CD4-positive, alpha-beta T cell (primary cell): ENCODE measurements at places on chromosomes 11 and 22.

DNA sequence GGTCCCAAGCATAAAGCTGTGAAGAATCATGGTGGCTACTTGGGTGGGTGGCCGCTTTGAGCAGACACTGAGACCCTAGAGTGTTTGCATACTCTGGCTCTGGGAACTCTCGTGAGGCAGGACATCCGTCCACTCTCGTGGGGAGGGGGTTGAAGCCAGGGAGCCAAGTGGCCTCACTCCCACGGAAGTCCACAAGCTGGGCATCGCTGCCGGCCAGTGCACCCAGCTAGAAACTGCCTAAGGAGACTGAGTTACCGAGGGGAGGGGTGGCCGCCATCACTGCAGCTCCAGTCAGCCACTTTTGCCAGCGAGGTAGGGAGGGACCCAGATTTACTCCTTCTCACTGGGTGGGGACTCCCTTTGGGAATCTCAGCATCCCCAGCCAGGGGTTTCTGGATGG is 20.5 kb downstream of the MRGPRX2 start:
- DNase-seq: no peak

DNA sequence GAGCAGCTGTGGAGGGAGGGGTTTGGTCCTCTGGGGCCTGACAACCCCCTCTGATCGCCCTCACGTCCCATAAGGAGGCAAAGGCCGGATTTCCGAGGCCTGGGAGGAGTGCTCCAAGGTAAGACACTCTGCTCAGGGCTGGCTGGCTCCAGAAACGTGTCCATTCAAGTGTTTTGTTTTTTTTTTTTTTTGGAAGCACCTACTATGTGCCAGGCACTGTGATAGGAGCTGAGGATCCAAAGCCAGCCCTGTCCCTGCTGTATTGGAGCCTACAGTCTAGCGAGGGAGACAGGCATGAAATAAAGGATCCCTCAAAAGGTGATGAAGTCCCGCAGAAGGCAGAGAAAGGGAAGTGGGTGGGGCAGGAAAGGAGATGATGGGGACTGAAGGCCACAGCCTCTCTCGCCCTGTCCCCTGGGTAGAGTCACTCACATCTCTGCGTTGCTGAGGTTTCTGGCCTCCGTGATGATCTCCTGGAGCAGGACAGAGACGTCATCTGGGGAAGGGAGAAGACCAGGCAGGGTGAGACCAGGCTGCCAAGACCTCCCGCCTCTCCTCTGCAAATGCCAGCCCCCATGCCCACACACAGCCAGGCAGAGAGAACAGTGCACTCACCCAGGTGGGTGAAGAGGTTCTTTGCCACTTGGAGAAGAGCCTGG is 89.2 kb downstream of the PDE2A start:
- no peak for DNase-seq

DNA sequence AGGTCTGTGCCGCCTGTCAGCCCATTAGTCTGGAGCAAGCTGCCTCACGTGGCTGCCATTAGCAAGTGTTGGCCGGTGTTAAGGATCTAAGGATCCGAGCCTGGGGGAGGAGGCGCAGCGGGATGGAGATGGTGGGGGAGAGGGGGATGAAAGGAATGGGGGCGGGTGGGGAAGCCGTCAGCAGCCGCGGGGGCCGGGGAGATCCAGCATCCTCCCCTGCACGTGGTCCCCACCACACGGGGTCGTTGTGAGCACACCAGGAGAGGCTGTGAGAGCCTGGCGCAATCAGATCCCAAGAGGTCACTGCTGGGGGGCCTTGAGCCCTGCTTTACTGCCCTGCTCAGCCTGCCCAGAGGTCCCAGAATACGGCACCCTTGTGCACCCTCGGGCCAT is 7.3 kb downstream of the CABP7 start:
- no peak for DNase-seq

GRCh38 chr11:64084146-64084950 is 48.6 kb downstream of the FLRT1 start:
- DNase-seq: no peak

DNA sequence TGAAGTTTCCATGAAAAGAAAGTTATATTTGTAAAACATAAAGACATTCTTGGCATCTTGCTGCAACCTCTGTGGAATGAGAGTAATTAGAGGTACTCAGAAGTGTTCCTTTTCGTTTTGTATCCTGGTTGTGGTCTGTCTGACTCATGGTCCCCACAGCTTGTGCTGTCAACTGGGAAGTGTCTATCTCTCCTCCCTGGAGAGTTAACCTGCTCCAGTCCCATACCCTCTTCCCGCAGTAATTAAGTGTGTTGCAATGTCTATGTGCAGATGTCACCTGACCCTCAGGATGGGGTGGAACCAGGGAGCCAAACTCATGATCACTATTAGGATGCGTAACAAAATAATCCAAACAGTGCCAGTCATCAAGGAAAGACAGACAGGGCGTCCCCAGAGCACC is 23.0 kb upstream of the ZDHHC13 start:
- no peak for DNase-seq

- no peak for DNase-seq
Observed at GRCh38 chr11:106014620-106015019, 7.4 kb downstream of the MSANTD4 start.

DNA sequence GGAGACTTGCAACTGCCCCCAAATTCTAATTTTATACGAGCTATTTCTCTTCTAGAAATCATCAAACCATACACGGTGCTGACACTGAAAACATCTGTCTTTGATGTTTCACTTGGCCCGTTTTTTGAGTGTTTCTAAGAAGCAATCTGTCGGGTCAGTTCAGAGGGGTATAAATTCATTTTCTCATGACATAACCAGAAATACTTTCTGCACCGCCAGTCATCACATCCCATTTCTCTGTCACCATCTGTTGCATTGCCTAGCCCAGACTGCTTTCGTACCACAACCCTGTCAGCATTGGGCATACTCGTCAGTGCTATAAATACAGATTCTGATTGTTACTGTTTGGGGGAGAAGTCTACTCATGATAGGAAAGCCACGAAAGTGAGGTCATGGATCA is 63.1 kb upstream of the CCDC90B start:
- DNase-seq: no peak

- no peak for DNase-seq
Observed at GRCh38 chr22:26529345-26529744, 17.1 kb upstream of the TFIP11 start.

- no peak for DNase-seq
Observed at GRCh38 chr11:10856689-10857458, 979 bp downstream of the ZBED5 start.

DNA sequence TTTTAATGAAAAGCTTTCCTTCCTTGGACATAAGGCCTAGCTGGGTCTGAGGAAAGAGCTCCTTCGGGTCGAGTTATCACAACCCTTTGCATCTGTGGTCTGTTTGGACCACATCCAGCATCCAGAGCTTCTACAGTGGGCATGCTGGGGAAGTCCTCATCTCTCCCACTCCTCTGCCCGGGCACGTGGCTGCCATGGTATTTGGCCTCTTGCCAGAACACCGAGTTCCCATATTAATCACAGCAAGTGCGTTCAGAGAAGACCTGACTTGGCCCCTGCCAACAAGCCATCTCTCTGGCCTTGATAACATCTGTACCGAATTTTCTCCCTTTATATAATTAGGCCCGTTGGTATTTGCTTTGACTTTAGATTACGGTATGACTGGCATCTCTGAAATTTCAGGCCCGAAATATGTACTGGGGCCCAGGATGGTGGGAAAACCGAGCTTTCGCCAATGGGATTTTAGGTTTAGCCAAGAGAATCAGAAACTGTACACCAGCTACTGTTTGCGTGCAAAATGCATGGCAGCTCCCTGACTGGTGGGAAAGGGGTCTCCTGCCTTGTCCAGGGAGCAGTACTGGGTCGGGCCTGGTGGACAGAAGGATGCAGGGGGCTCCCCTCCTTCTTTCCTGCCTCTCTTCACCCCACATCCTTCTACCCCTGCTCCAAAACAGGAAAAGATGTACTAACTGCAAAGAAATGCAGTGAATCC is 90.0 kb downstream of the MICAL2 start:
- DNase-seq: no peak

GRCh38 chr11:74571062-74571399 is 21.4 kb upstream of the POLD3 start:
- DNase-seq: no peak

DNA sequence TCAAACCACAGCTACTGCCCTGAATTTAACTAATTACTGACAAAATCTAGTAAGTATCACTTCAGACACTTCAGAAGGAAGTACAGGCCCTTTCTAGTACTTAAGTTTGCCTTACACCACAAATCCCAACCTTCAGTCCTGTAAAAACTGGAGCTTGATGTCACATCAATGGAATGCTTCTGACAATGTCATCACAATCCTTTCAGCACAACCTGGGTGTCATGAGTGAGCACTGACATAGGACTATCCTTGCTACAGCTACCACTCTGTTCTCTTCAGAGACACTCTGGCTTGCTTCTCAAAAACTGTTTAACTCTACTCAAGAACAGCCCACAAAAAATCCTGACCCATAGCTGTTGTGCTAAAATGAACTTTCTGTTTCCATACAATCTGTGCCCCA is 108.2 kb downstream of the RRM1 start:
- DNase-seq: no peak

DNA sequence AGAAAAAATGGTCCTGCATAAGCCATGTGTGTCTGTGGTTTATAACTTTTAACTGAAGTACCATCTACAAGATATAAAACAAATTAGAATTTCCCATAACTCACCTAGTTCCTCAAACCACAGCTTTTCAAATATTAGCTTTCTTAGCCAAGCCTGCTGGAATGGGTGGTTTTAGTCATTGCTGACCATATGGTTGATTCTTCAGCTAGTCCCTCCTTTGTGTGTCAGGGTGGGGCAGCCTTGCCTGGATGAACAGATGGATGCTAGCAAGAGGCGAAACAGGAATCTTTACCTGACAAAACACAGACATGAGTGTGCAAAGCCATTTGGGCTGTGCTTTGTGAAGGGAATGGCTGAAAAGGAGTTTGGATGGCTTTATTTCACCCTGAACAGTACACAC is 6.9 kb upstream of the B3GNT6 start:
- no peak for DNase-seq

DNA sequence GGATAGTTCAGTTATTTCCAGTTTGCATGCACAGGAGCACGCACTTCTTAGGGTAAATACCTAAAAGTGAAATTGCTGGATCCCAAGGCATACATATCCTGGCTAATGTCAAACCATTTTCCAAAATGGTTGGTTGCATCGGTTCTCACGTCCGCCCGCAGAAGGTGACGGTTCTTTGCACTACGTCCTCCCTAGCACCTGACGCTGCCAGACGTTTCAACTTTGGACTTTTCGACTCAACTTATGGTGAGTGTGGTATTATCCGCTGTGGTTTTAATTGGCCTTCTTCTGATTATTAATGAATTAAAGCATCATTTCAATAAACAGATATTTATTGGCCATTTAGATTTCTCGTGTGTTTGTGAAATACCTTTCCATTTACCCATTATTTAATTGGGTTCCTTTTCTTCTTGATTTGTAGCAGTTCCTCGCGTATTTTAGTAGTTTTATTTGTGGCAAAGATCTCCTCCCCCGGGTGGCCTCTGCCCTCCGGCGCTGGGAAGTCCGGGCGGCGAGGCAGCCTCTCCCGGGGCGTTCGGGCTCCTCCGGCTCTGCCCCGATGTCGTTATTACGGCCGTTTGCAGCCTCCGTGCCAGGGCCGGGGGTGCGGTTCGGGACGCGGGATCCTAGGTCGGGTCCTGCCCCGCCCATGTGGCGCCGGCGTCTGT is at the start of gene JHY:
Gene JHY (plus strand): TSS at position 571 of the 668 bp plus-strand sequence. CDS start 3,091 bp downstream, outside the sequence.
- no peak for DNase-seq

DNA sequence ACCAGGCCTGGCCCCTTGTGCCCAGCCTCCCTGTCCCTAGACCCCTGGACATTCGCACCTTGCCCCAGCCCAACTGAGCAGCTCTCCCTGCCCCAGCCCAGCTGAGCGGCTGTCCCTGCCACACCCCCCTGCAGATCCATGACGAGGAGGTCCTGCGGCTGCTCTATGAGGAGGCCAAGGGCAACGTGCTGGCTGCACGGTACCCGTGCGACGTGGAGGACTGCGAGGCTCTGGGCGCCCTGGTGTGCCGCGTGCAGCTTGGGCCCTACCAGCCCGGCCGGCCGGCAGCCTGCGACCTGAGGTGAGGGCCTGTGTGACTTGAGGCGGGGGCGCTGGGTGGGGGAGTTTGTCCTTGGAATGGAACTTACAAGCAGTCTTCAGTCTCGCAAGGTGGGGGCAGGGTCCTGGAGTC is 7.7 kb downstream of the FRMD8 start:
- no peak for DNase-seq

- DNase-seq: no peak
Observed at GRCh38 chr11:115078461-115079438, 400.4 kb downstream of the NXPE2 start.

DNA sequence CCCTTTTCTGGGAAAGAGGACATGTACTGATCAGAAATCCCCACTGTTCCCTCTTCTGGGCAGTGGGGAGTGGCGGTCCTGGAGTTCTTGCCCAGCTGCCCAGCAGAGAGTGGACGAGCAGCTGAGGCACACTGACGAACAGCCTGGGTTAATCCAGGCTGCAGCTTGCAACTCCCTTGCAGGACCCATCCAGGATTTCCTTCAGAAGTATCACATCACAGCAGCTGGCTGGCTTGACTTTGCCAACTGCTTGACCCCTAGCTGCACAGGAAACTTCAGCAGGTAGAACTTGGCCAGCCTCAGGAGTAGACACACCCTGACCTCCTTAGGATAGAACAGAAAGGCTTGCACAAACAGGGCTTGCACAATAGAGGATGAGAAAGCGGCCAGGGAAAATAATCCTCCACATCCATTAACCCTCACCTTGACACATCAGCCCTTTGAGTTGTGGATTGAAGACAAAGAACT is 27.9 kb upstream of the FZD4 start:
- DNase-seq: no peak

- DNase-seq: no peak
Observed at GRCh38 chr22:44555597-44555996, 57.6 kb upstream of the RTL6 start.

GRCh38 chr22:32888976-32889375 is 87.5 kb downstream of the TIMP3 start:
- DNase-seq: no peak

DNA sequence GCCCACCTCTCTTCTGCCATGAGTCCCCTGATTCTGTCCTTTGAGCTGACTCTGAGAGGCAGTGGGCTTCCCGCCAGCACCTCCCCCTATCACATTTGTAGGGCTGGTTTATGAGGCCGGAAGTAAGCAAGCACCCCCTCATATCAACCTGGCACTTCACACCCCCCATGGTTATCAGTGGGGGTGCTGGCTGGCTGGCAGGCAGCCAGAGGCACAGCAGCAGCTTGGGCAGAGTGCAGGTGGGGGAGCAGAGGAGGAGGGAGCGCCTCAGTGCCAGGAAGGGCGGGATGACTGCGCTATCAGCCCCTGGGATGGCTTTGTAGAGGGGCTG is 22.9 kb upstream of the CHRM4 start:
- DNase-seq: no peak

- DNase-seq: no peak
Observed at GRCh38 chr22:39028281-39028680, 7.4 kb downstream of the APOBEC3D start.

- DNase-seq: no peak
Observed at GRCh38 chr11:128841461-128842072, 25.5 kb downstream of the KCNJ1 start.

GRCh38 chr11:93032580-93032979 is 63.1 kb downstream of the MTNR1B start:
- DNase-seq: no peak

- DNase-seq: no peak
Observed at GRCh38 chr11:70326365-70326811, 55.9 kb downstream of the PPFIA1 start.

GRCh38 chr11:122711362-122711761 is 55.8 kb downstream of the UBASH3B start:
- DNase-seq: no peak

- no peak for DNase-seq
Observed at GRCh38 chr11:45683271-45684058, 18.0 kb upstream of the CHST1 start.

- peak; percentile 79 for DNase-seq
Observed at GRCh38 chr11:67287355-67288197, 1.5 kb upstream of the ANKRD13D start.

- no peak for DNase-seq
Observed at GRCh38 chr11:128198216-128198772, 389.1 kb downstream of the ETS1 start.
